Kidney (tissue), 22 donors: ENCODE measurements at places on chromosomes 16 and 17.

GRCh38 chr16:71930013-71930563 lies 34.8 kb downstream of the IST1 start:
- DNase-seq: no peak

- DNase-seq: no peak
Measured at GRCh38 chr17:70709596-70709995, 540.3 kb downstream of the KCNJ2 start.

DNA sequence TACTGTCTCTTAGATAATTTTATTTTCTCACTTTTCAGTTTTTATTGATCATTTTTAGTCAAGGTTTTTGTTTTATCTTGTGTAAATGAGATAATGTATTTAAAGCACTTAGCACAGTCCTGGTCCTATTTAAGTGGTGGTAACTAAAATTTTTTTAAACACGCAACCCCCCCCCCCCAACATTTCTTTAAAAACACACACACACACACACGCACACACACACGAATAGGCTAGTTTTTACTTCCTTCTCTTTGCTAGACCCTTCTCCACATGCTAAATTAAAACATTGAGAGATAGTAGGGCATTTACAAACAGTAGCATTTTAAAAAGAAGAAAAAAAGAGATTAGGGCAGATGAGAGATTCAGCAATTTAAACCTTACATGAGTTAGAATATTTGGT lies 5.0 kb downstream of the NFATC3 start:
- DNase-seq: no peak

- no peak for DNase-seq
Measured at GRCh38 chr16:27906883-27907282, 156.6 kb downstream of the GSG1L start.

DNA sequence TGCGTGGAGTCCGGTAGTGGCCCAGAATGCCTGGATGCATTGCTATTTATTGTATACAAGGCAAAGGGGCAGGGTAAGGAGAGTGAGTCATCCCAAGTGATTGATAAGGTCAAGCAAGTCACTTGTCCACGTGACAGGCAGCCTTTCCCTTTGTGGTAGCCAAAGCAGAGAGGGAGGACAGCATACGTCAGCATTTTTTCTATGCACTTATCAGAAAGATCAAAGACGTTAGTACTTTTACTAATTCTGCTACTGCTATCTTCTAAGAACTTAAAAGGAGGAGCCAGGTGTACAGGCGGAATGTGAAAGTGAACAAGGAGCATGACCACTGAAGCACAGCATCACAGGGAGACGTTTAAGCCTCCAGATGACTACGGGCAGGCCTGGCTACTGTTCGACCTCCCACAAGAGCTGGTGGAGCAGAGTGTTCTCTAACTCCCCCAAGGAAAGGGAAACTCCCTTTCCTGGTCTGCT lies 47.9 kb upstream of the ARL4D start:
- DNase-seq: no peak

- DNase-seq: no peak
Measured at GRCh38 chr16:9177861-9178260, 86.4 kb downstream of the HAPSTR1 start.

GRCh38 chr16:83356266-83356665 lies 451.5 kb upstream of the HSBP1 start:
- DNase-seq: no peak

DNA sequence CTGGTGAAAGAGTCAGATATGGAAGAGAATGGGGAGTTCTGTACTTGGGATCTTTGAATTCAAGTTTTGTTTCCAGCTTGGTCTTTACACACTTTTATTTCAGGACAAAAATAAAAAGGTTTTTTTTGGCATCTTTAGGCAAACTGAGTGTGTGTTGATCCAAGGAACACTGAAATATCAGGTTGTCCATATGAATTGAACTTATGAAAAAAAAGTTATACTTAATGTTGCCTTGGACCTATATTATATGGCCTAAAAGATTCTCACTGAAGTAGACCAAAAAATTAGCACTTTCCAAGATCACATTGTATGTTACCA lies 14.9 kb downstream of the KPNB1 start:
- no peak for DNase-seq

DNA sequence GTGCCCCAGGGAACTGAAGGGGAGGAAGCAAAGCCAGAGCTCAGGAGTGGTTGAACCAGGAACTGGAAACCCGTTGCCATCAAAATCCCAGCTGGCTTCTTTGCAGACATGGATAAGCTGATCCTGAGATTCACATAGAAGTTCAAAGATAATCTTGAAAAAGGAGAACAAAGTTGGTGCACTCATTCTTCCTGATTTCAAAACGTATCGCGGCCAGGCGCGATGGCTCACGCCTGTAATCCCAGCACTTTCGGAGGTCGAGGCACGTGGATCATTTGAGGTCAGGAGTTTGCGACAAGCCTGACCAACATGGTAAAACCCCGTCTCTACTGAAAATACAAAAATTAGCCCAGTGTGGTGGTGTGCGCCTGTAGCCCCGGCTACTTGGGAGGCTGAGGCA lies 7.1 kb downstream of the RAP1GAP2 start:
- DNase-seq: no peak

DNA sequence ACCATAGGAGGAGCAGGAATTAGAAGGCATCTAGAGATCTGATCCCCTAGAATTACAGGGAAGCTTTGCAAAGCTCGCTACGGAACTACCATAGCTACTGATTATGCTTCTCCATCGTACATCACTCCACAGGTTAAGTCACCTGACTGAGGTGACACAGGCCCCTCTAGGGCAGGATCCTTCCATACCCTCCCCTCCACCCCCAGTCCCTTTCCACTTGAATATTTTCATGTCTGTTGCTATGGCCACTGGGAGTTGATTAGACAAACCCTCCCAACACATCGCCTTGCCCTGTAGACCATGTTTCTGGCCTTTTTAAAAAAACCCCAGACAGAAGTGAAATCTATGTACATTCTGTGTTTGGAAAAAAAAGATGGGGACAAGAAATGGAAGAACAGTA lies 287.1 kb downstream of the SOX9 start:
- no peak for DNase-seq

GRCh38 chr16:12449795-12450194 lies 353.9 kb downstream of the CPPED1 start:
- DNase-seq: no peak

- DNase-seq: no peak
Measured at GRCh38 chr16:15856182-15856581, 646 bp downstream of the MYH11 start.

GRCh38 chr16:58797137-58797801 lies 63.2 kb upstream of the GOT2 start:
- no peak for DNase-seq

DNA sequence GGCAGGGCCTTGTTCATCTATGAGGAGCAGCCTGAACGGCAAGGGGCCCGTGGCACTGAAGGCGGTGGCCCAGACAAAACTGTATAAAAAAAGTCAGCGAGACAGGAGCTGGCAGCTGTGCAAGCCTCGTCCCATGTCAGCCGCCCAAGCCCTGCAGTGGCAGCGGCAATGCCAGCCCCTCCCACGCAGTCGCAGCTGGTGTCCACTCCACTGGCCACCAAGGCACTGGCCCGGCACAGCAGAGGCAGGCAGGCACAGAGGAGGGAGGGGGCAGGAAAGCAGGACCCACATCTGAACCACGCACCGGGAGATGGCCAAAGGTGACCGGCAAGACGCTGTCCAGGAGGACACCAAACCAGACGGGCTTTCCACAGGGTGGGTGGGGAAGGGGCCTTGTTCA lies 15.9 kb upstream of the C16orf95 start:
- DNase-seq: no peak

GRCh38 chr16:11700264-11701029 lies 32.2 kb downstream of the SNN start:
- DNase-seq: no peak

GRCh38 chr16:80500961-80501525 lies 39.8 kb upstream of the DYNLRB2 start:
- peak; percentile 42 for DNase-seq

DNA sequence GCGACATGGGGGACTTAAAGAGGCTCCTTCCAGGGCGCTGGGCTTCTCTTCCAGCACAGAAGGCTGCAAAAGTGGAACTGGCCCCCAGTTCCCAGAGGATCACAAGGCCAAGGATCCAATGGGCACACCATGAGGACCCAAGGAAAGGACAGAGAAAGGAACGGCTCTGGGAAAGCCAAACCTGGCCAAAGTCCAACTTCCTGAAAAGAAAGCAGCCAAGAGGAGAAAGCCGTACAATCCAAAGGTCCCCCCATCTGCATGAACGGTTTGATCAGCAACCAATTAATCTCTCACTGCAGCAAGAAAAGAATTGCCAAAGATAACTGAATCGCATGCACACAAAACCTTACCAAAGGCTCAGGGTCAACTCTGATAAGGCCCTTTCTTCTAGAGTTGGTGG lies 19.8 kb upstream of the ICAM2 start:
- DNase-seq: no peak

- DNase-seq: peak; percentile 76
Measured at GRCh38 chr17:75404223-75404730, 1.2 kb downstream of the GRB2 start.

DNA sequence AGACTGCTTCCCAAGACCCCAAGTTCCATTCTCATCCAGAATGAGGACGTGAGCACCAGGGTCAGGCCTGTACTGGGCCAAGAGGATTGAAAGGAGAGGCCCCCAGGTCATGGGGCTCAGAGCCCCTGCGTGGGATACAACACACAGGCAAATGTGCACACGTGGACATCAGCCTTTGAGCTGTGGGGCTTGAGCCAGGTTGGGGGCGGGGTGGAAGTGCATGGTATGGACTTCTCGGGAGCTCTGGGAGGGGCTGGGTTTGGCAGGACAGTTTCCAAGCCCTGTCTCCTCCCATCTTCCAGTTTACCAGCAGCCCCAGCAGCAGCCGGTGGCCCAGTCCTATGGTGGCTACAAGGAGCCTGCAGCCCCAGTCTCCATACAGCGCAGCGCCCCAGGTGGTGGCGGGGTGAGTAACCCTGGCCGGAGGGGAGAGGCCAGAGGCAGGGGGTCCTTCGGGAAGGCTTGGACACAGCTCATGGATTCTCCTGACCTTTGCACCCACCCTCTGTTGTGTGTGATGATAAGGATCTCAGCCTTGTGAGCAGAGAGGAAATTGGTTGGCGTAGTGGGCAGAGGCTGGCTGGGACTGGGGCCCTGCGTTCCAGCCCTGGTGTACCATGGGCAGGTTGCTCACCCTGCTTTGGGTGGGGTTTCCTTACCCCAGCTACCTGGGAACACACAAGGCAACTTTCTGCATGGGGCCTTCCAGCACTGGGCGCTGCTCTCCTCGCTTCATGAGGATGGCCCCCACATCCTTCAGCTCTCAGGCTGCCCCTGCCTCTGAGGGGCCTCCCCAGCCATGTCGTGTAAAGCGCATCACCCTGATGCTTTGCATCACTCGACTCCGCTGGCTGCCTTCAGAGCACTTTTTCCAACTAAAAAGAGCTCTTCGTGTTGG lies 10.4 kb upstream of the LASP1NB start:
- DNase-seq: peak; percentile 44

GRCh38 chr17:69012895-69013805 lies 47.6 kb downstream of the ABCA9 start:
- DNase-seq: no peak

DNA sequence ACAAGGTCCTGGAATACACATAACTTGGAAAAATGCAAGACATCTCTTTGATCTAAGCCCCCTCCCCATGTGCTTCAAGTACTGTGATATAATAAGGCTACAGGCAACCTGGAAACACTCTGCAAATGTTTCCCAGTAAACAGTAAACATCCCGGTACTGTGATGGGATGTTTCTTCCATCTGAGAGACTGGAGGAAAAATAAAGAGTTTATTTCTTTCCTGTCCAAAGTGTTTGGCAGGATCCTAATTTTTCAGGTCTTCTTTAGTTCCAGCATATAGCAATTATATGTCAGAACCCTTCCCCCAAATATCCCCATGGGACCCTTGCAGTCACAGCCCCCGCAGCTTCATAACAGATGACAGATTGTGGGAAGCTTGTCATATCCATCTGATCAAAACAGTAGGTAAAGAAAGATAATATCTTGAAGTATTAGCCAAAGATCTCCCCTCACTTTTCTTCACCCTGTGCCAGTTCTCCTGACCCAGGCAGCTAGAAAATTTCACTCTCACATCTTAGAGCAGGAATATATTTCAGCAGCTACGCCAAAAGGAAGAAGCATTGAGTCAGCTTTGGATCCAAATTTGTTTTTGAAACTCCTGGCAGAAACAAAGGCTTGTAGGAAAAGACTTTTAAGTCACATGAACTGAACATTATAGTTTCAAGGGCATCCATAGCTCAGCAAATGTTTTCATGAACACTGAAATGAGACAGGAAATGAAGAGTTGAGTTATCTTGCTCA lies 141.3 kb downstream of the HS3ST3A1 start:
- DNase-seq: no peak

DNA sequence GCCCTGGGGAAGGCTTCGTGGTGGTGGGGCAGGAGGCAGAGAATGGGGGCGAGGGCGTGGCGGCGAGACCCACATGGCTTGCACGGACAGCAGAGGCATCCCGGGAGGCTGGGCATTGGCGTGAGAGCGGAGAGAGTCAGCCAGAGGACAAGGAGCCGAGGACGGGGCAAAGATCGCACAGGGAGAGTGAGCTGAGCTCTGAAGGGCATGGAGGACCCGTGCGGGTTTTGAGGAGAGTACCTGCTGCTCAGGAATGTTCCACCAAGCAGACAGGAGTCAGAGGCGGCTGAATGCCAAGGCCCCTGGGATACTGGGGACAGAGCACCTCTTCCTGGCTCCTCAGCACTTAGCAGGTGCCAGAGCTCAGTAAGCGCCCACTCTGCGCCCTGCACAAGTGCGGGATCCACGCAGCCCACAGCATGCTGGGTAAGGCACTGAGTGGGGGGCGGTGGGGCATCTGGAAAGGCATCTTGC lies 47.8 kb downstream of the ARHGAP27 start:
- no peak for DNase-seq

- DNase-seq: no peak
Measured at GRCh38 chr17:17531156-17531555, 35.0 kb upstream of the RASD1 start.

DNA sequence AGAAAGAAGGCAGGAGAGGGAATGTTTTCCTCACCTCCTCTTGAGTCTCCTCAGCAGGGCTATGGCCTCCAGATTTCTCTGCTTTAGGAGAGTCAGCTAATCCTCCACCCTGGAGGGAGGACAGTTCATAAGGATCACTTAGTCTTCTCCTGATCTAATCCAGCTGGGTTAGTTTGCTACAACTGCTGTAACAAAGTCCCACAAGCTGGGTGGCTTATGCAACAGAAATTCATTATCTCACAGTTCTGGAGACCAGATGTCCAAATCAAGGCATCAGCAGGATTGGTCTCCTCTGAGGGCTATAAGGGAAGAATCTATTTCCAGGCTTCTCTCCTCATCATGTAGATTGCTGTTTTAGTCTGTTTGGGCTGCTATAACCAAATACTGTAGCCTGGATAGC lies 40.6 kb upstream of the XYLT1 start:
- no peak for DNase-seq

GRCh38 chr17:42421507-42422338 lies 1.3 kb downstream of the CAVIN1 start:
- DNase-seq: peak; percentile 51
